Hematopoietic multipotent progenitor cell treated with erythropoietin and hydrocortisone succinate and interleukin-3 and kit ligand, for 8 days (in vitro differentiated cells): ENCODE measurements at places on chromosomes 5 and 9.

DNA sequence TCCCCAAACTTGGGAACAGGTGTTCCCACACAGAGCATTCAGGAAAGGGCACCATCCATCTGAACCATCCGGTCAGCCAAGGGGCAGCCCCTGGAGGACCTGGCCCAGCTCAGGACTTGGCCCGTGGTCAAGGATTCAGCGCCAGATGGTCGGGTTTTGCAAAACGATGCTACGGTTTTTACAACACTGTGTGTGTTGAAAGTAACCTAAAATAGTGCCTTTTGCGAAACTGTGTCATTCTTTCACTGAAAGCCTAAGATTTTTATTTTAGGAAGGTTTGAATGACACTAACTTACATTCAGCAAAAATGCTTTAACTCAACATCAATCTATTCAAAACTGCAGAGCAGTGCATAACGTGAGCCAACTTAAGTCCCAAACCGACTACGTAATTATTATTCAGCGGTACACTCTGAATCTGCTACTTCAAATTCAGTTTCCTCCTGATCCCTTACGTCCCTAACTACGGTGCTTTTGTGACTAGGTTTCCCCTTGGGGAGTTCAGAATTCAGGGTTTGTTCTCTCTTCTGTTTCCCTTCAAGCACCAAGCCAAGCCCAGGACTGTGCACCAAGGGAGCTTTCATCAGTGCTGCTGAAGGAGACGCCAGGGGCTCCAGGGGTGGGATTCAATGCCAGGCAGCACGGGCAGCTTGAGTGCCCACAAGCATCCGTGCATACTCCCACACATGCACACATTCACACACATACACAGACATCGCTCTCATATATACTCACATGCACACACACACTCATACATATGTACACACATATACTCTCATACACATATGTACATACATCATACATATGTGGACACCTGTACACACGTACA is 25.8 kb downstream of the LPCAT1 start:
- DNase-seq = no peak

DNA sequence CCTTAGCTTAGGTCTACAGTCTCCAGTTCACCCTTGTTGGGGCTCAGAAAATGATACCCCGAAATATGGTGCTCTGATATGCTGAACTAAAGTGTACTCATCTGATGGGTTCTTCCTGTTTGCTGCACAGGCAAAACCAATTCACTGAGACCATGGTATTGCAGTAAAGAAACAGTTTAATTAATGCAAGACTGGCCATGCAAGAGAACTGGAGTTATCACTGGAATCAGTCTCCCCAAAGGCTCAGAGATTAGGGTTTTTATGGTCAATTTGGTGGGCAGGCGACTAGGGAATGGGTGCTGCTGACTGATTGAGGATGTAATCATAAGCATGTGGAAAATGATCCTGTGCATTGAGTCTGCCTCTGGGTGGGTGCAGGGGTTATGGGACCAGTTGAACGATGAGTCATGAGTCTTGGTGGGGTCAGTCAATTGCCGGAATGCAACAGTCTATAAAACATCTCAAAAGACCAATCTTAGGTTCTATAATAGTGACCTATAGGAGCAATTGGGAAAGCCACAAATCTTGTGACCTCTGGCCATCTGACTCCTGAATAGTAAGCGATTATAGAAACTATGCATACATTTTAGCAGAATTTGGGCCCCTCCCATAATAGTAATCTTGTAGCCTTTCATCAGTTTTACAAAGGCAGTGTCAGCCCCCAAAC is 113.0 kb upstream of the ANKRD55 start:
- no peak for DNase-seq

GRCh38 chr5:159101685-159102084 is 2.0 kb upstream of the EBF1 start:
- DNase-seq = no peak

DNA sequence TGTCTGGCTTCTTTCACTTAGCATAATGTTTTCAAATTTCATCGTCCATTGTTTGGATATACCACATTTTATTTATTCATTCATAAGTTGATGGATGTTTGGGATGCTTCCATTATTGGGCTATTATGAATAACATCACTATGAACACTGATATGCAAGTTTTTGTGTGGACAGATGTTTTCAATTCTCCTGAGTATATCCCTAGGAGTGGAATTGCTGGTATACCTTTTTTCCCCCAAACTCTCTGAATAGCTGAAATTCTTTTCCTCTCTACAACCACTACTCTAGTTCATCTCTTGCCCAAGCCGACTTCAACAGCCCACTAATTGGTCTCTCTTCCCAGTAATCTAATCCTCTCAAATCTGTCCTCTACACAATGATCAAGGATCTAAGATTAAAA is 4.7 kb upstream of the ZFR start:
- no peak for DNase-seq

DNA sequence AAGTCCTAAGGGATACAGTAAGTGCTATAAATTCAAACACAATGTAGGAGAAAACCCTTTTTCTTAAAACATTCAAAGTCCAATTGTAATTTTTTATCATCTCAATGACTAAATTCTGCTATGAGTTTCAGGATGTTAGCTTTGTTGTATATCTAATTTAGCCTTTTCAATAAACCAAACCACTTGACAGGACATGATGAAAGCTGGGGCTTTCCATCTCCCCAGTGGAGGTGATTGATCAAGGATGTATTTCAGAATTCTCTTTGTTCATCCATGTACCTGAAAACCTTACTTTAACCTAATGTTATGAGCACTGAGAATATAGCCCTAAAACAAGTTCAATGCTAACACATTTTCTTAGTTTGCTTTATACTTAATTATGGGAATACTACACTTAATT is 639.0 kb upstream of the ITGA1 start:
- DNase-seq = no peak

DNA sequence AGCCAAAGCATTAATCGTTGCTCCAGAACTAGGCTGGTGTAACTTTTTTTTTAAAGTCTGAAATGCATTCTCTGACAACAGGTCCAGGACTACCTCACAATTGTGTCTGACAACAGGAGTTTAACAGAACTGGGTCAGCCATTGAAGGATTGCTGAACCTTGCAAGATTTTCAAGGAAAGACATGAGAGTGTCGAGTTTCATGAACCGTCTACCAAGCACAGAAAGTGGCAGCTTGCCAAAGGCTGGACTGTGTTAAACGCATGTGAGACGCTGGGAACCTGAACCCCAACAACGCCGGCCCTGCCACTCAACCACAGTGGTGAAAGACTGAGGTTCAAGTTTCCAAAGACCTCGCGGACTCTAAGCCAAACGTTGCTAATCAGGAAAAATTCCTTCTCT is 79.1 kb downstream of the LHFPL2 start:
- DNase-seq = no peak

DNA sequence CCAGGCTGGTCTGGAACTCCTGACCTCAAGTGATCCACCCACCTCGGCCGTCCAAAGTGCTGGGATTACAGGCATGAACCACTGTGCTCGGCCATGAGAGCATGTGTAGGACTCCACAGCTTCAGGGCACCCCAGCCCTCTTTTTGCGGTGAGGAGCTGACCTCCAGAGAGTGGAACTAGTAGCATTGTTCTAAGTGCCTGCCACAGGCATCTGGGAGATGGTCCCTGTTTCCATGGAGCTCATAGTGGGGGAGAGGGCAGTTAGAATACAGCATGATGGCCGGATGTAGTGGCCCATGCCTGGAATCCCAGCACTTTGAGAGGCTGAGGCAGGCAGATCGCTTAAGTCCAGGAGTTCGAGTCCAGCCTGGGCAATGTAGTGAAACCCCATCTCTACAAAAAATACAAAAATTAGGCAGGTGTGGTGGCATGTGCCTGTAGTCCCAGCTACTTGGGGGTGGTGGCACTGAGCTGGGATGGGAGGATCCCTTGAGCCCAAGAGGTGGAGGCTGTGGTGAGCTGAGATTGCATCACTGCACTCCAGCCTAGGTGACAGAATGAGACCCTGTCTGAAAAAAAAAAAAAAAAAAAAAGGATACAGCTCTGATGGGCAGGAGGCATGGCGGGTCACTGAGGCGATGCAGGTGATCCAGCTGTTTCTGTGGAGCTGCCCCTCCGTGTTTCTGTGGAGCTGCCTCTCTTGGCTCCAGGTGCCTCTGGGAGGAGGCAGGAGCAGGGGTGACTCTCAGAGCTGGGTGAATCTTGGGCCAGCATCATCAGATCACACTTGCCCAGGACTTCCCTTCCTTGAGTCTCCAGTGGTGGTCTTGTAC is 4.2 kb downstream of the ASS1 start:
- no peak for DNase-seq

- no peak for DNase-seq
Measured at GRCh38 chr9:19615036-19615624, 173.7 kb downstream of the SLC24A2 start.

GRCh38 chr9:22389271-22389670 is 57.4 kb upstream of the DMRTA1 start:
- no peak for DNase-seq

GRCh38 chr5:139658501-139658927 is 10.4 kb downstream of the CXXC5 start:
- DNase-seq = no peak

GRCh38 chr5:127519527-127519926 is 2.1 kb downstream of the PRRC1 start:
- peak; percentile 20 for DNase-seq

DNA sequence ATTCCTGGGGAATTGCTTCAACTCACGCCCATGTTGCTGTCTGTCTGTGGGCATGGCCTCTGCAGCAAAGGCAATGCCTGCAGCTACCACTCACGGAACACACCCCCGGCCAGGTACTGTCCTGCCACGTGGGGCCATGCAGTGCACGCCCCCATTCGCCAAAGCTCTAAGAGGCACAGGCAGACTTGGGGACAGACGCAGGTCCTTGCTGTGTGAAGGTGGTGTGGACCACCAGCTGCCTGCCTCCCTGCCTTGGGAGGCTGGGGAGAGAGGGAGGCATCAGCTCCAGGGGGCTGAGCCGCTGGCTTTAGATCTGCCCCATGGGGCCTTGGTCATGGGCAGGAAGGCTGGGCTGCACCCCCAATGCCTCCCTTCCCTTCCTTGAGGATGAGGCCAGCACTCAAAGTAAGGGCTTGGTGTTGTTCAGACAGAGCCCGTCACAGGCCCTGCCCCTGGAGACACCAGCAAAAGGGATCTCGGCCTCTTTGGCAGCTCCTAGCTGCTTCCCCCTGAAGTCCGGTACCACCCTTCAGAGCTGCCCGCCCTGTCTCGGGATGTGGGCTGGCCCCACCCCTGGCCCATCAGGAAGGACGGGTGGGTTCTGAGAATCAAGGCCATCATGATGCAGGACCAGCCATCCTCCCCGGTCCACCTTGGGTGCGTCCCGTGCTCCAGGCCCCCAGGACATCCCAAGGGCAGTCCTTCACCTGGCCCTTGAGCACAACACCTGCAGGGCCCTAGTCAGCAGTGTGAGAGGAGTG is 2.3 kb downstream of the GRIN1 start:
- DNase-seq = no peak

GRCh38 chr5:157821822-157822622 is 36.9 kb downstream of the CLINT1 start:
- no peak for DNase-seq
